ENCODE measurements at places on chromosomes 12 and 14.

DNA sequence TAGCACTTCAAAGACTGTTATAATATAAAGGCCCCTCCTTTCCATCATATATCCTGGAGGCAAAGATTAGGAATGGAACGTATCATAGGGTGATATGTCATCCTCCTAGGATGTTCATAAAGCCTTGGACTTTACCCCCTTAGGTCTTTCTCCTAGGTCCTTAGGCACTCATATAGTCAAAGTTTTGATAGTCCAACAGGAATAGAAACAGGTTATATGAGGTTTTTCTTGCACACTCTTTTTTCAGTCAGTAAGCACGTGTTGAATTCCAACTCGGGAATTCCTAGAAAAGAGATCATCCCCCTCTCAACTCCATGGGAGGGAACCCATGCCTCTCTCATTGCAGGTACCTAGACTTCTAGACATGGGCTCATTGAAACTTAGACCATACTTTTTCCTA lies 20.1 kb upstream of the MAGOHB start:
- no peak for DNase-seq

DNA sequence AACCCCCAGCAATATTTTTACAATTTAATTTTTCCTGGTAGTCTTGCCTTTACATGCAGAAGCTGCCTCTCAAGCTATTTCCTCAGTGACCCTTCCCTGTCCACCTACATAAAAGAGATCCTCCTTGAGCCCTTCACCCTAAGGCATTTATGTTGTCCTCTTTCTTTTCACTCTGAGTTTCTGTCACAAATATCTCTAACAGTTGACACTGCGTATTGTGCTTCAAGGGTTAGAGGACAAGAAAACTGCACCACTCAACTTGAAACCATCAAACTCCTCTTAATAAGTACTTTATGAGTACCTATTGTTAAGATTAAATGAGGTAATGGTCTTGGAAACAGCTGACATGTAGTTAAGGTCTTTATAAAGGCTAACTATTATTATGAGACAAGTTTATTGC lies 557.7 kb downstream of the TRHDE start:
- no peak for DNase-seq

GRCh38 chr12:52752516-52752915 lies 24.6 kb downstream of the KRT76 start:
- DNase-seq = no peak

- DNase-seq = no peak
Observed at GRCh38 chr12:49703647-49704137, 3.5 kb downstream of the FMNL3 start.

DNA sequence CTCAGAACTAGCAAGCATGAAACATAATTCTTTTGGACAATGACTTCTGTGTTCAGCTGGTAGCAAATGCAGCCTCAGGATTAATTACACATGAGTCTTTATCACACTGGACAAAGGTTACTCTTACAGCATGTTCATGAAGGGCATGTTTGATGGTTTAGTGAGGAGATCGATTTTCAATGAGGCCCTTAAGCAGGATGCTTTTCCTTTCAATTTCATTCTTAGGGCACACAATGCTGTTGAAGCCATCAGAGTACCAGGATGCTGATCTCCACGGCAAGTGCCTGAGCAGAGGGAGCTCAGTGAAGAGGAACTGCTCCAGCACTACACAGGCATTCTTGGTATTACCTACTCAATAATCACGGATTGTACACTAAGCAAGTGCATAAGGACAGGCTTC lies 542.0 kb downstream of the SNAPC1 start:
- no peak for DNase-seq

- DNase-seq = no peak
Observed at GRCh38 chr12:106239951-106240335, 7.9 kb downstream of the CKAP4 start.

DNA sequence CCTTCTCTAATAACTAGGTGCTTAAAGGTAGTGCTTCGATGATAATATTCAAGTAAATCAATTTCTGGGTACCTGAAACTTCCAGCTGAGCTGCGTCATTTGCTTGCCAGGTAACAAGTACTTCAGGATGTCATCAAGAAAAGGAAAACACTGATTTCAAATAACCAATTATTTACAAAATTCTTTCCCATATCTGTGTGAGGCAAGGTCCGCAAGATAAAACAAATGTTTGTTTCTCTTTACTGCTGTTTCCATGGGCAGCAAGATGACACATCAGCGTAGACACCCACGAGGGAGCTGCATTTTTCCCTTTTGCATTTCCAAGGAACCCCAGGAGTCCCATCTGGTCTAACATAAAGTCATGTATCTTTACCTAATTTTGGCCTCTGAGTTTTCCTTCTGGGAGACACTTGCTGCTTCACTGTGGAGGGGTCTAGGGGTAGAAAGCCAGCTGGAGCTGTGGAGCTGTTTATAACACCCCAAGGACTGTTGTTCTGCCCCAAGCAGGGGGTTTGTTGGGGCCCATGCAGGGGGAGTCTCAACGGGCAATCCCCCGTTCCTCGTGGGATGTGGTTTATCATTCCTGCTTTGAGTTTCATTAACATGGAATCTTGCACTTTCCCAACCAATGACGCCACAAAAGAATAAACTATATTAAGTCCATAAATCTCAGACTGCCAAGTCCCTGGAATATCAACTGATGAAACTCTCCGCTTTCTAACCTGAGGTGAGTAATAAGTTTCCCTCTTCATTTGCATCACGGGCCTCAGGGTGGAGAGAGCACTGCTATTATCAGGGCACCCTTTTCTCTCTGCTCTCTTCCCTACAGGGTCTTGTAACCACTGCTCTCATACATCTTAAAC lies 112.8 kb upstream of the PELI2 start:
- DNase-seq = no peak

- no peak for DNase-seq
Observed at GRCh38 chr12:68097386-68097785, 62.2 kb downstream of the IFNG start.

GRCh38 chr12:26271024-26271423 lies 75.7 kb downstream of the SSPN start:
- DNase-seq = no peak

- no peak for DNase-seq
Observed at GRCh38 chr14:103023881-103024473, 33.4 kb downstream of the CDC42BPB start.

DNA sequence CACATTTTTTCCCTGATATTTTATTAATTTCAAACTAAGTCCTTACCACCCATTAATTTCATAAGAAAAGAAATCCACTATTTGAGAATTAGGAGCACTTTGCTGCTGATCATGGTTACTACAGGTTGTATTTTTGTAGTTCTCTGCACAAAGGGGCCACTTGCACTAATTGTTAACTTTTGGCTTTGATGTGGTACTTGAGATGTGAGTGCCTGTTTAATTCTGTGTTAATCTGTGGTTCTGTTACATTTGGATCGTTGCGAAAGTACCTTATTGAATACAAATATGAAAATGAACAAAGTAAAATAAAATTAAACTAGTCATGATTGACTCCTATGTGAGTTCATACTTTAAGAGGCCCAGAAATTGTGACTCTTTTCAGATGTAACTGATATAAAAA lies 374.9 kb upstream of the RGS6 start:
- no peak for DNase-seq

DNA sequence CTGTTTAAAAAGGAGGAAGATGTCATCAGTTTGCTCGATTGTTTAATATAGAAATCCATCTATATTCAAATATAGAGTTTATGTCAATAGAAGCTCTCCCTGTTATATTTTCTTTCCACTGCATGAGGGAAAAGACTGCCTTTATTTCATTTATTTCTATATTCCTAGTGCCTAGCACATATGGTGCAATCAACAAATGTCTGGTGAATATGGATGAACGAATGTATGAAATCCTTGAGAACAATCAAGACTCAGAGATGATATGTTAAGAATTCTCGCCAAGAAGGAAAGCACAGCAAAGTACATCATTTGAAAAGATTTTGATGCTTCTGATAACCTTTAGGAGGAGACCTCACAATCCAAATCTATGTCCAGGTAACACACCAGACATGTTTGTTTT lies 296.0 kb upstream of the LMO3 start:
- DNase-seq = no peak

DNA sequence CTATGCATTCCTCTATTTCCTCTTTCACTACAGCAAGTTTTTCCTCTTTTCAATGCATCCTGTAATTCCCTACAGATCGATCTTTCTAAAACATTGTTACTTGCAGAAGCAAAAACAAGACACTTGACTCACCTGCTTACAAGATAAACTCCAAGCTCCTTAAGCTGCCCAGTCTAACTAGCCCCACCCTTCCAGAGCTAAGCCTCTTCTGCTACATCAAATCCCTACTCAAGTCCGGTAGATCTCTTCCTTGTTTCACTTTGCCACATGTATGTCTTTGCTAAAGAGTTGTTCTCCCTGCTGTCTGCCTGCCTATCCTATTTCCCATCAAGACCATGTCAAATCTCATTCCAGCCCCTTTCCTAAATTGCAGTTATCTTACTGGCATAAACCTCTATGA lies 724.8 kb downstream of the C12orf50 start:
- DNase-seq = no peak

GRCh38 chr14:24367514-24368211 lies at the start of gene NFATC4:
TSS of gene NFATC4 (plus strand) at chr14:24368184. CDS start at chr14:24368341, 157 bp downstream.
- no peak for DNase-seq

GRCh38 chr12:112381406-112381882 lies 787 bp downstream of the HECTD4 start:
- DNase-seq = peak; percentile 36

- no peak for DNase-seq
Observed at GRCh38 chr12:71940068-71940467, 1.4 kb downstream of the TPH2 start.

GRCh38 chr14:72800848-72801370 lies 93.0 kb downstream of the DPF3 start:
- DNase-seq = no peak

DNA sequence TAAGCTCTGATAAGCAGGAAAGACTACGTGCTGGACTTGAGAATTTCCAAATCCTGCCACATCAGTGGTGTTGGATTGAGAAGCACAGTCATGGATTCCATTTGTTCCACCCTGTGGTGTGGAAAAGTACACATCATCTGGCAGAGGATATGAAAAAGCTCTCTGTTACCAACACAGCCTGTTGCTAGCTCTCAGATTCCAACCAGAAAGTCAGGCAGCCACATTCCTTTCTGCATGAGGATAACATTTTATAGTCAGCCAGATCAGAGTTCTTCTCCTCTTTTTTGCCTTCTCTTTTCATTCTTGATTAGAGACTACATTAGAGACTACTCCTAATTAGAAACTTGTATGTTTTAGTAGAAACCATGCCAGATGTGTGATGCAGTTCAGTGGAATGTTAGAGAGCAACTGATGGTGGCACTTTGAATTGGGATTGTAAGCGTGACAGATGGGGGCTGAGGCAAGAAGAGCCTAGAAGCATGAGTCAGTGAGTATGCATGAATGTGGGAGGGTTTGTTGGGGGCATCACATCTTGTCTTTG lies 61.2 kb upstream of the STXBP6 start:
- no peak for DNase-seq

DNA sequence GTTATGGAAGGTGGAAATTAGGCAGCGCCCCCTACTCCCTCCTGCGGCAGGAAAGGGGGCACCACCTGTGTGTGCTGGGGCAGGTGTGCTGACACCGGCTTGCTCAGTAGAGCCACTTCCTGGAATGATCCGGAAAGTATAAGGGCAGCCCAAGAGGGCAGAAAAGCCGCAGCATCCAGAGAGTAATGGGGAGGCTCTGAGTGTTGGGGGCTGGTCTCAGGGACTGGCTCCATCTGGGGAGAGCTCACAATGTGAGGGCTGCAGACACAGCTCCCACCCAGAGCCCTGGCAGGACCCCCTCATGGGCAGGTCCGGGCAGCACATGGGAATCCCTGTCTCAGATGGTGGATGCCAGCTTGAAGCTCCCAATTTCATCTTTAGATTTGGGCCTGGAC lies 187.6 kb upstream of the C14orf180 start:
- DNase-seq = no peak

Measured in hematopoietic multipotent progenitor cell treated with erythropoietin and hydrocortisone succinate and interleukin-3 and kit ligand, for 15 days (in vitro differentiated cells).